Astrocyte of the hippocampus (primary cell): ENCODE measurements at places on chromosomes 5 and 9.

DNA sequence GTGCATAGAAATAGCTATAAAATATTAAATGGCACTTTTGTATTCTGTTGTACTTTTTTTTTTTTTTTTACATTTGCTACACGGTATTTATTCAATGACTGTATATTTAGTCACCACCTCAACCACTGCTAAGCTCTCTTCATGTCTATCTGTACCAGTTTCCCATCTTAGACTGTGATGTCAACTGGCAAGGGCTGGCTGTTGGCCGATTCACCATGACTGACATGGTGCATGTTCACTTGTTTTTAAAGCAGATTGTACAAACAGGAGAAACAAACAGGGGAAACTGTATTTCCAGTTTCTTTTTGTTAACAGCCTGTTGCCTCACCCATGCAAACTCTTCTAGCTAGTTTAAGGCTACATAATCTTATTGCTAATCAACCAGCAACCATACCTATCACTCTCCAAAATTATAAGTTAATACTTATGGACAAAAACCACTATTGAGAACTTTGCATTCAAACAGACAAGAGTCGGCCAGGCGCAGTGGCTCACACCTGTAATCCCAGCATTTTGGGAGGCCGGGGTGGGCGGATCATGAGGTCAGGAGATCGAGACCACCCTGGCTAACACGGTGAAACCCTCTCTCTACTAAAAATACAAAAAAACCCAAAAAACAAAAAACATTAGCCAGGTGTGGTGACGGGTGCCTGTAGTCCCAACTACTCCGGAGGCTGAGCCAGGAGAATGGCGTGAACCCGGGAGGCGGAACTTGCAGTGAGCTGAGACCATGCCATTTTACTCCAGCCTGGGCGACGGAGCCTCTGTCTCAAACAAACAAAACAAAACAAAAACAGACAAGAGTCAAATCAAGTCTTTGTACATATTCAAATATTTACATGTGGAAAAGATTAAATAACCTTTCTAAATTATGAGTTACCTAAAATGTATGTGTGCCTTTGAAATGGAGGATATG is 13.2 kb downstream of the ZFAND5 start:
- peak; percentile 59 for DNase-seq

DNA sequence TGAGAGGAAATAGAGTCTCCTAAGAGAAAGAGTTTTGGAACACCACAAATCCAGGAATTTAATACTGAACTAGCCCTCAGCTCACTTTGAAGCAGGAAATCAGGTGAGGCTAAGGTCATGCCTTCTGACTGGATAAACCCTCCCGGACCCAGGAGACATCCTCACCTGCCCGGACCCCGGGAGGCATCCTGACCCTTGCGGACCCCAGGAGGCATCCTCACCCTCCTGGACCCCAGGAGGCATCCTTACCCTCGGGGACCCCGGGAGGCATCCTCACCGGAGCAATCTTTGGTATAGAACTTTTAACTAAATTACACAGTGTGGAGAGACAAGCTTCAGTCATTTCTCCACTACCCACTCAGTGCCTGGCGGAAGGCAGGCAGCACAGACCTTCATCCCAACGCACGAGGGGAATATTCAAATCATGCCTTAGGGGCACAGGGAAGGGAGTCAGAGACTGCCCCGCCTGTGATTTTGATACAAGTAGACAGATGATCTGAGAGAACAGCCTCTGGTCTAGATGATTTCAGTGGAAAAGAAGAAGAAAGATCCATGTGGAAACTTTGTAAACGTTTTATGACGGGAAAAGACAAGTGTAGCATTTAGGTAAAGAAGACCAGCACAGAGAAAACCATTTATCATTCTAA is 21.3 kb downstream of the STXBP1 start:
- no peak for DNase-seq

DNA sequence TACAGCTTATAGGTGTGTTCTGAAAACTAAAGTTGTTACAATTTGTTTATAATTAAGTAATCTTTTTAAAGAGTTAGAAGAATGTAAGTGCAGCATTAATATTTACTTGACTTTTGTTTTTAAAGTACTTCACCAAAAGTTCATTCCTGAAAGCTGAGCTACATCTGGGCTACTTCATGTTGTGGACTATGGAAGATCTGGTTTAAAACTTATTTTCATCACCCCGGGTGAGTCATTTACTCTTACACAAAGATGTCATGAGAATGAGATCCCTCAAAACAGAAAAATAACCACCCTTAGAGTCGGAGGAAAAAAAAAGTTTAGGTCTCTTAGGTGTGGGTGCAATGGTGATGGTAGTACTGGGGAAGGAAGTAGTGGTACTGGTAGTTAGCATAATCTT is 5.1 kb downstream of the POU5F2 start:
- no peak for DNase-seq

GRCh38 chr9:109250771-109251079 is 70.1 kb downstream of the EPB41L4B start:
- DNase-seq, result no peak

DNA sequence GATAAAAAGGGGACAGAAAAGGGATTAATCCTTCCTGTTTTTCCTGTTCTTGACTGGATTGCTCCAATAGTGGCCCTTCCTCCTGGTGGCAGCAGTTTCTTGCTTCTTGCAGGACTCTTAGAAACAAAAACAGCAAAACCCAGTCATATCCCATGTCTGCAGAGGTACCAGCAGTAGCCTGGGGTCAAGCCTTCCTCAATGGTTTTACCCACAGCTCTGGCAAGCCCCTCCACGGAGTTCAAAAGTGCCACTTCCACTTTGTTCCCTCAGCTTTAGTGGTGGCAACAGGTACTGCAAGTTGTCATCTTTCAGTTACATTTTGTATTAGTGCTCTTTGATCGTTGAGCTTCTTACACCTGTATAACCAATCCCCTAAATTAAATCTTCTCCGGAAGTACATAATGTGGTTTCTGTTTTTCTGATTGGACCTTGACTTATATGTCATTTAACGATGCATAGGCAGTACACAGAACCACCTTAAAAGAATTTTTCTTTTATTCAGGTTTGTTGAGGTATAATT is 8.7 kb upstream of the RANBP6 start:
- no peak for DNase-seq

- DNase-seq, result no peak
Measured at GRCh38 chr5:169801324-169801777, 164.3 kb downstream of the DOCK2 start.

DNA sequence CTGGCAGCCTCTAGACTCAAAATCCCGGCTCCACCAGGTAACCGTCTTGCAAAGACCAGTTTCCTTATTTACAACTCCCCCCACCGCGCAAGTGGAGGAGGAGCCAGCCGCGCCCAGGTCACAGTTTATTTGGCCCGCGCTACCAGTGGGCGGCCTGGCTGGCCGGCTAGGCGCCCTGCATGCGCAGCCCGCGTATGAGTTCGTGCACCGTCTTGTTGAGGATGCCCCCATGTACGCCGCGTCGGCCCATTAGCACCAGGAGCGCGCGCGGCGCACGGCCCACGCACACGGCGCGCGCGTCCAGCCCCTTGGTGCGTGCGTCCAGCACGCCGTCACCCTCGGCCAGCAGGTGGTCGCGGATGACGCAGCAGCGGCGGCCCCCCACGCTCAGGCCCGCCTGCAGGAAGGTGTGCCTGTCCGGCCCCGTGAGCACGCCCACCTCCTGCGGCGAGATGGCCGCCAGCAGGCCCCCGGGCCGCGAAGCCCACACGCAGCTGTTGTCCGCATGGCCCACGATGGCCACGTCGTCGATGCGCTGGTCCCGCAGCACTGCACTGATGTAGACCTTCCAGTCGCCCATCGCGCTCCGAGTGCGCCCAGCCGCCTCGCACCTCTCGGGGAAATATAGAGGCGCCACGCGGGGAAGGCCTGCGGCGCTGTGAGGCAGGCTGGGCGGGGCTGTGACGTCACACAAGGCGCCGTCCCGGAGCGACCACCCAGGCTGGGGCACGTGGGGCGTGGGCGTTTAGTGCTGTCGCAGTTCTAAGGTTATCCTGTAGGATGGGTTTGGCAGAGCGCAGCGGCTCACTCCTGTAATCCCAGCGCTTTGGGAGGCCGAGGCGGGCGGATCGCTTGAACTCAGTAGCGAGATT is at the start of gene PFN3:
Gene PFN3 (minus strand): TSS at position 665 of the 872 bp plus-strand sequence. CDS start 85 bp downstream, at position 580.
- DNase-seq, result peak; percentile 48

DNA sequence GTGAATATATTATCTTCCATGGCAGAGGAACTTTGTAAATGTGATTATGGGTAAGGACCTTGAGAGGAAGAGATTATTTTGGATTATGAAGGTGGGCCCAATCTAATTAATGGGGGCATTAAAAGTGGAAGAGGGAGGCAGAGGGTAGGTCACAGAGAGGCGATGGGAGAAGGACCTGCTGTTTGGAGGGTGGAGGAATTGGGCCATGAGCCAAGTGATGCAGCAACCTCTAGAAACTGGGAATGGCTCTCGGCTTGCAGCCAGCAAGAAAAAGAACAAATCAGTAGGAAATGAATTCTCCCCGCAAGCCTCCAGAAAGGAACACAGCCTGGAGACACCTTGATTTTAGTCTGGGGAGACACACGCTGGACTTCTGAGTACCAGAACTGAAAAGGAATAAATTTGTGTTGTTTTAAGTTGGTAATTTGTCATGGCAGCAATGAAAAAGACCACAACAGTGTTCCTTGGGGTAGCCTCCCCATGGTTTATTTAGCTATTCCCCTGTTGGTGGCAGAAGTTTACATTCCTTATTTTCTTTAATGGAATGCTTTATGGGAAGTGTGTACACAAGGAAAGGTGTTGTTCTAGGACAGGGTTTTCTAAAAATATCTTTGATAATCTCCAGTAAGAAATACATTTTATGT is 103.6 kb downstream of the HSPA4 start:
- no peak for DNase-seq

DNA sequence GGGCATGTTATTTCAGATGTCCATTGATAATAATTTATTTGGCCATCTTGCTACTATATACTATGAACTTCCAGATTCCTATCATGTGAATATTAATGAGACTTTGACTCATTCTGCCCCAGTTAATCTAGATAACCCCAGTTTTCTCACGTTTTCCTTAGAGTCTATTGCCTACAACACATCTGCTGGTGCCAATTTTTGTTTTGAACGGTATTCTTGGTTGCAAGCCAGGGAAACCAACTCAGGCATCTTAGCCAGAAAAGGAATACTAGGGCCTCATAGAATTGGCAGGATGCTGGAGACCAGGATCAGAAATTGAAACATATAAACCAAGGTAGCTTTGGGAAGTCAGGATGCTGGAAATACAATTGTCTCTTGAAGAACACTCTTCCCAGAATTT is 28.0 kb upstream of the NPR3 start:
- DNase-seq, result no peak

GRCh38 chr5:10826971-10827370 is 65.9 kb upstream of the DAP start:
- DNase-seq, result peak; percentile 9

DNA sequence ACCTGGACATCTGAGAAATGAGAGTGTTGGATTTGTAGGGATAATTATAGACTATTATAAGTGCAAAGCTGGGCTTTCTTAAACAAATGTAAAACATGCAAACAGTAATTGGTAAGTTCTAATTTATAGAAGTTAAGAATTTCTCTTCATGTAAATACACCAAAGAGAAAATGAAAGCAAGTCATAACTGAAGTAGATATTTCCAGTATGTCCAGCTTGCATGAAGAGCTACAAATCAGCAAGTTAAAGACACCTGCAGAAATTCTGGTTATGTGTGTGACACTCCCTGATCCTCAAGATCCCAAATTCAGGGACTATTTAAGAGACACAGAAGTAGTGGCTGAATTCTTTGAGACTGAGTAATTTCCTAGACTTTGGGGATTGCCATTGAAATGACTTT is 308.9 kb downstream of the TLE4 start:
- DNase-seq, result no peak

- no peak for DNase-seq
Measured at GRCh38 chr9:110671849-110672248, 3.3 kb downstream of the MUSK start.

DNA sequence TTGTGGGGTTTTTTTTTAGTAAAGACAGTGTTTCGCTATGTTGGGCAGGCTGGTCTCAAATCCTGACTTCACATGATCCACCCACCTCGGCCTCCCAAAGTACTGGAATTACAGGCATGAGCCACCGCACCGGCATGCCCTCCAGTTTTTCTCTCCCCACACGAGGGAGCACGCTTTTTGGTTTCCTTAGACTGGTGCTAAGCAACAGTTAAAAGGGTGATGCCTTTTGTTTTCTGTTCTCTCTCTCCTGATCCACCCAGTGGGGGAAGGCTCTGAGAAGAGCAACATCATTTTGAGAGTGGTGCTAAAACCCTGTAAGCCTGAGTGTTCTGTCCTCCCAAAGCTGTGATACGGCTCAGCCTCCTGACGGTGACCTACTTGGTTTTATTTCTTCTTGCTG is 146.6 kb downstream of the MAN2A1 start:
- DNase-seq, result no peak

DNA sequence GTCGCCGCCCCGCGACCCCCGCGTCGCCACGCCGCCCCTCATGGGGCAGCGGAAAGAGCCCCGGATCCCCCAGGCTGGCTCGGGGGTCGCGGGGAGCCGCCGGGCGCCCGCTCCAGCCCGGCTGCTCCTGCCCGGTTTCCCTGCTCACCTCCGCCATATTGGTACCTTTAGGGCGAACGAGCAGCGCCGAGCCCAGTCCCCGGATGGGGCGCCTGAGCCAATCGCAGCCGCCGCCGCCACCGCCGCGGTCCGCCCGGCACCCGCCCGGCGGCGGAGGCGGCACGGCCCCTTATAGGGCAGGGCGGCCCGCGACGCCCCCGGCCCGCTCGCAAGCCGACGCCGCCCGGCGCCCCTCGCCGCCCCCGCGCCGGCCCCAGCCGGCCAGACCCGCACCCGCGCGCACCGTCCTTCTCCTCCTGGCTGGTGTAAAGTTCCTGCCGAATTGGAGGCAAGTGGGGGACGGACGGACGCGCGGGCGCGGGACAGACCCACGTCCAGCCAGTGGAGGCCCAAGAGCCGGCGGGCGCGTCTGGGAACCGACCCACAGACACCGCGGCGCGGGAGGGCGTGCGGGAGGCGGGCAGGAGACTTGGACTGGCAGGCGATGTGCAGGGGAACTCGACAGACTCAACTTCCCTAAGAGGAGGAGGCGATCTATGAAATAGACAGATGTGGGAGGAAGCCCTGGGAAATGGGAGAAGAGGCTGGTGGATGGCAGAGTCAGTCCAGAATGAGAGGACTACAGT is at the start of gene MIER3:
Gene MIER3 (minus strand): TSS at position 178 of the 746 bp plus-strand sequence. CDS start 21 bp downstream, at position 157.
- peak; percentile 95 for DNase-seq

DNA sequence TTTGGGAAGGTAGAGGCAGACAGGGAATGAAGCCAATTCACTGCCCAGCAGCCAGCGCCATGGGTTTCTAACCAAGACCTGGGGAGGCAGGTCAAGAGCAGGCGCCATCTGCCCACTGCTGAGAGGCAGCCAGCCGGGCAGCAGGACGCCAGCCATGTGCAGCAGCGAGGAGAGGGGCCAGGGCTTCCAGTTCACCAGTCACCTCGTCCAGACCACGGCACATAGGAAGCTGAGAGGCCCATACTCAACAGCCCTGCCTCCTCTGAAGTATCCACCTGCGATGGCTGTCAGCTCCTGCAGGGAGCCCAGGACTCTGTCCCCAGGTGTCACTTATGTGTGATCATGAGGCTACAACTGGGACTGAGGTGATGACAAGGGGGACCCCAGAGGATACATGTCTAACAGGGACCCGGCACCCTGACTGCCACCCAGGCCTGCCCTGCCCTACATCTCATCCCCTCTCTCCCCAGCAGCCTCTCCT is 30.1 kb downstream of the IPPK start:
- no peak for DNase-seq

- DNase-seq, result no peak
Measured at GRCh38 chr5:1244976-1245375, 19.8 kb downstream of the SLC6A18 start.
